ENCODE measurements at places on chromosomes 4 and X. TPM values are rescaled to one million over a fixed set of nuclear protein-coding genes. Genes with fewer than 3 reads are reported as not detected.

Gene SRPX2
- total RNA-seq = 14.1 TPM

Gene PPARGC1A
- 0.11 TPM for total RNA-seq

Gene LPAR4
- not detected for total RNA-seq

Gene SMIM31
- total RNA-seq = not detected

Gene MAGEH1
- 57.0 TPM for total RNA-seq

Gene PABPC5
- total RNA-seq = 2.4 TPM

Gene FGFBP2
- not detected for total RNA-seq

Gene NPFFR2
- total RNA-seq = 0.79 TPM

Gene RHOXF1
- not detected for total RNA-seq

Gene WAS
- total RNA-seq = 0.39 TPM

Gene NLGN4X
- total RNA-seq = under 0.01 TPM

Gene ABLIM2
- under 0.01 TPM for total RNA-seq

Gene C4orf51
- total RNA-seq = not detected

Gene JADE3
- 6.2 TPM for total RNA-seq

Gene GPR34
- not detected for total RNA-seq

Gene MAGED2
- 481 TPM for total RNA-seq

Gene ADH1B
- not detected for total RNA-seq

Gene PLXNA3
- total RNA-seq = 21.6 TPM

Gene CXCL1
- not detected for total RNA-seq

Gene TDO2
- total RNA-seq = not detected

Gene SSX3
- not detected for total RNA-seq

Gene DMP1
- not detected for total RNA-seq

Gene CFAP47
- total RNA-seq = under 0.01 TPM

Gene NAT8L
- under 0.01 TPM for total RNA-seq

Gene GPR143
- total RNA-seq = 5.9 TPM

Measured in placental epithelial cell (primary cell).